Inflammatory macrophage treated with lipopolysaccharide for 1 hour (primary cell): ENCODE measurements at places on chromosomes 12 and 14.

- no peak for DNase-seq
Measured at GRCh38 chr12:50598321-50598862, 93.6 kb downstream of the DIP2B start.

DNA sequence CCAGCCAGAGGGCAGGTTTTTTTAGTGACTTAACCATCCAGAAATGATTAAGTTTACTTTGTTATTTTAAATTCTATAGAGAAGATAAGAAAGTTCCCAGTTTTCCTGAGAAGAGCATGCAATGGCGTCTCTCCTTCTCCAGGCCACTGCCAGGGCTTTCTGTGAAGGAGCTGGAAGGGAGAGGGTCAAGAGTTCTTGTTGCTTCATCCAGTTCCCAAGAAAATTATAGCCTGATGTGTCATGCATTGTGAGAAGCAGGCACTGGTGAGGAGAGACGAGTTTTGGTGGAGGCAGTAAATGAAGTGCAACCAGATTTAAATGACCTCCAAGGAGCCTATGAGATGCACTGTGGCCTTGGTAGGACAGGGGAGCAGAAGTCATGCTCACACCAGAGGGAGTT lies 14.2 kb downstream of the ELK3 start:
- DNase-seq = no peak

DNA sequence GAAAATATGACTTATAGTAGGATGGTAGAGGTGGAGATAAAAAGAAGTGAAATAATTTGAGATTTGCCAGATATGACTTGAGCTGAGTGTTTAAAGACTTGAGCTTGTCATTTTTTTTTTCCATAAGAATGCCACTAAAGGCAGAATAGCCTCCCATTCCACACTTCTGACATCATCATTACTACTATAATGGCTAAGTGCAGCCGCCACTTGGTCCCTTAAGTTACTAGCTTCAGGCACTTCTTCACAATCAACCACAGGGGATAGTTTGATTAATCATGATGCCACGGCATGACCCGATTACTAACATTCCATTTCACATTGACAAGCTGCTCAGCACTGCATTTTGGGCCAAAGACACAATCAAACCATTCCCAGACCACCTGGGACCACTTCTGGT lies 127.9 kb downstream of the EFCAB11 start:
- DNase-seq = no peak

GRCh38 chr14:64831419-64831818 lies 48.3 kb downstream of the SPTB start:
- no peak for DNase-seq

DNA sequence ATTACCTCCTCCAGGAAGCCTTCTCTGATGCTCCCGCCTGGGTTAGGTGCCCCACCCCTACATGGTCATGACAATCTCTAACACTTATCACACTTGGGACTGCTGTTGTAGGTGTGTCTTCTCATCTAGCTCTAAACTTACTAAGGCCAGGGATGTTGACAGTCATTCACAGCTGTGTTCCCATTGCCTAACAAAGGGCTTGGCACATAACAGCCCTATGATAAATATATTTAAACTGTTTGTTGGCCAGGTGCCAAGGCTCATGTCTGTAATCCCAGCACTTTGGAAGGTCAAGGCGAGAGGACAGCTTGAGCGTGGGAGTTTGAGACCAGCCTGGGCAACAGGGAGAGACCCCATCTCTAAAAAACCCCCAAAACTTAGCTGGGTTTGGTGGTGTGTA lies 98.8 kb upstream of the RGS6 start:
- DNase-seq = no peak

- no peak for DNase-seq
Measured at GRCh38 chr12:77724367-77724957, 106.2 kb upstream of the NAV3 start.

- DNase-seq = no peak
Measured at GRCh38 chr14:80965037-80965436, 9.6 kb downstream of the TSHR start.

DNA sequence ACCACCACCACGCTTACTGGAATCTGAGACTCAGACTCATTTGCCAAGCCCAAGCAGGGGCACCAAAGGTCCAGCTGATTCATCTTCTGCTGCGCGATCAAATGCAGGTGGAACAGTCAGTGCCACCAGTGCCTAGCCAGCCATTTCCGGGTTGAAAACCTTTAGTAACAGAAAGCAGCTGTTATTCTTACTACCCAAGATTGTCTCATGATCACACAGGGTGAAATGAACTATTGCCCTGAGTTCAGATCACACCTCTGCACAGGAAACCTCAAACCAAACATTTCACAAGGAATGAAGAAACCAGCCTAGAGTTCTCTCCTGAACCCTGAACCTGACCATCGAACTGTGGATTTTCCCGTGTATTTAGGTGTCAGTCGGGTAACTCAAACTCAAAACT lies 88.9 kb downstream of the RIMBP2 start:
- no peak for DNase-seq

DNA sequence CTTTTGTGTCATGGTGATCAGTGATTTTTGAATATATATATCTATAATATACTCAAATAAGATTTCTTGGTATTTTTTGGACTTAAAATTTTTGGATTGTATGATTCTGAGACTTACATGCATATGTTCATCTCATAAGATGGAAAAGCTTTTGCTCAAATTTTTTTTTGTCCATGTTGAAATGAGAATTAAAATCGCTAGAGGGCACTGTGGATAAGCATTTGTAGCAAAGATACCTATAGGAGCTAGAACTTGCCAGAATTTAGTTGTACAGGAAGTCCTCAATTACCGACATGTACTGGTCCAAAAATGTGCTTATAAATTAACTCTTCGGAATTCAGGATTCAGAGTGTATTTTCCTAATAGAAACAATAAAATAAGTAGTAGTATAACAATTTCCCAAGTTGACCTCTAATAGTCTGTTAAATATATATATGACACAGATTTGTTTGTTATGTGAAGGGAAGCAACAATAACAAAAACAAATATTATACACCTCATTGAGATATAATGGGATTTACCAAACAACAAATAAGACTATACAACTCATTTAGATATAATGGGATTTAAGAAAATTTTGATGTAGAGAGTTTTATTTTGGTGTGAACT lies 179.6 kb downstream of the TMEM117 start:
- peak; percentile 8 for DNase-seq

DNA sequence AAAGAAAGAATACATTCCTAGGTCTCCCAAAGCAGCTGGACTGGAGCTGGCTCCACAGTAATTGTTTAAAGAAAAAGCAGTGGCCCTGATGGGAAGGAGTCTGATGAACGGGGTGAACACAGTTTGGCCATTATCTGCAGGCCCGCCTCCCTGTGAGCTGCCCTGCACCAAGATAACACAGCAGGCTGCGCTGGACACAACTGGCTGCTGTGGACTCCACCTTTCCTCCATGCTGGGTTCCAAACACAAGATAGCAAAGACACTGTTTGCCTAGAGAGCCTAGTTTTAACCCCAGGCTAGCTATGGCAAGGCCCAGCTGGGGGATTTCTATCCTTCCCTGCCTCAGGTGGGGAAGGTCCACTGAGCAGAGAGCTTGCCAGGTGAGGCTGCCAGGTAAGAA lies 34.6 kb downstream of the ZFP36L1 start:
- no peak for DNase-seq

DNA sequence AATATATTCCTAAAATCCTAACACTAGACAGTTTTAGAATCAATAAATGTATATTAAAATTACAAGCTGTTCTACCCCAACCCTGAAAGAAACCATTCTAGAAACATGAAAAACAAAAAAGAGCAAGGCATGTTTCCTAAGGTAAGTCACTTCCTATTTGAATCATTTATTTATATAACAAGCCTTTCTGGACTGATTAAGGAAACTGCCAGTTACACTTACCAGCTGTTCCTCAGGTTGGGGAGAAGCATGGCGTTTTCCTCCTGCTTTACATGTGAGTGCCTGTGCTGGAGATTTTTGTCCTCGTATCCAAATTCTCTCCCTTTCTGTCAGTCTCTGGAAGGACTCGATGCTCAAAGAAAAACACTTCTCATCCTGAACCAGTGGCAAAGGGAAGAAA lies 183.3 kb downstream of the EFCAB11 start:
- no peak for DNase-seq

DNA sequence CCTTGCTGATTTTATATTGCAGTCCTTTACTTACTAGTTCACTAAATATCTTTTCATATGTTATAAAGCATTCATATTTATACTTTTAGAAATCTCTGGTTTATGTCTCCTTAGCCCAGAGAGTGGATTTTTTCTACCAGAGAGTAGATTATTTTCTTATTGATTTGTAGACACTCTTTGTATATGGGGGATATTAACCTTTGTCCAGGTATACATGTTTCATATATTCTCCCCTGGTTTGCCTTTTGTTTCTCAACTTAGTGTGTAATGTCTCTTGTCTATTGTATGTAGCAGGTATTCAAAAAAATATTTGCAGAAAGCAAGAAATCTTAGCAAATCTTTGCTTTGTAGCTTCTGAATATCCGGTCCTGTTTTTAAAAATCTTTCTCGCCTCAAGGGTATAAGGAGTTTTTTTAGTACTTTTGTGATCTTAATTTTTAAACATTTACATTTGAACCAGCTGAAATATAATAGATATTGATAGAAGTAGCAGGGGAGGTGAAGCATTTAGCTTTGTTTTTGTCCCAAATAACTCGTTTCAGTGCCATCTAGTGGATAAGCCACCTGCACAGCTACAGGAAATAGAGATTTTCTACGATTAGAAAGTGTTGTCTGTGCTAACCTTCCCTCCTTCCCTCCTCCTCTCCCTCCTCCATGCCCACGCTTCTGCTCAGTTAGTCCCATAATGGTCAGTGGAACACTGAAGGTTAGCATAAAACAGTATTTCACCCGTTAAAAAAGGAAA lies 97.0 kb downstream of the PHETA1 start:
- no peak for DNase-seq

DNA sequence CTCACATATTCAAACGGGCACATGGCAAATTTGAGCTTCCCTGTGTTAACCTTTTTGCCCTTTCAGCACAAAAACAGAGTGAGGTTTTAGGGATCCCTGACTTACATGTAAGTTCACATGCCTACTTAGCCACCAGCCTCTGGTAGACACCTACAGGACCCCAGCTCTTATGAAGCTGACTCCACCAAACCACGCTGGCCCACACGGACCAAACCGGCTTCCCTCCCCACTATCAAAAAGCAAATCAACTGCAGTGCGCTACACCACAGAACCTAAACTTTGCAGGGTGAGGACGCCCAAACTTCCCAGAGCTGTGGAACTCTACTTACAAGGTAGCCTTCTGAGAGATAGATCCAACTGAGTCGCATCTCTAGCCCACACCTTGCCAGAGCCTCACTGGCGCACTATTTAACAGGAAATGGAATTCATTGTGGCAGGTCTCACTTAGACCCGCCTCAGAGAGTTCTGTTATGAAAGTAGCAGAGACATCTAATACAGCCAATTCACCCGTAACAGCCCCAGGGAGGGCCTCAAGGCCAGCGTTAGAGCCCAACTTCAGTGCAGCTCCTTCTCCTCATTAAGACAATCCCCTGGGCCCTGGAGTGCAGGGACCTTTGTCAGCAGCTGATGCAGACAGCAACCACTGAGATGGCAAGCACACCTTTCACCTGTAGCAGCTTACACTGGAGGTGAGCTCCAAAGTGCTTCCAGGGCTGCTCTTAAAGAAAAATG lies 49.2 kb downstream of the SH2B3 start:
- no peak for DNase-seq

GRCh38 chr12:42689699-42690098 lies 100.2 kb upstream of the PRICKLE1 start:
- no peak for DNase-seq

DNA sequence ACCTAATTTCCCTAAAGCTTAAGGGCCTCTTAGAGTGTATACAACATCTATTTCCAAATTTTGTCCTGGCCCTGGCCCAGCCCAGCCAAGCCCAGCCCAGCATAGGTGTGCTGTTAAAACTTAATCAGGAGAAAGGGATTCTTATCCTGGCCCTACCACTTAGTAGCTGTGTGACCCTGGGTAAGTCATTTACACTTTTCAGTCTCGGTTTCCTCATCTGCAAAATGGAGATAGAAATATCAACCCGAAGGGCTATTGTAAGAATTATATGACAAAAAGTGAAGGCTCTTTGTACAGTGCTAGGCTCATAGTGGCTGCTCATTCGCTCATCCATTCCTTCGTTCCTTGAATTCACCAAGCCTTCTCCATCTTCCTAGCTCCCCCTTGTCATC lies 442 bp downstream of the ERG28 start:
- DNase-seq = no peak

DNA sequence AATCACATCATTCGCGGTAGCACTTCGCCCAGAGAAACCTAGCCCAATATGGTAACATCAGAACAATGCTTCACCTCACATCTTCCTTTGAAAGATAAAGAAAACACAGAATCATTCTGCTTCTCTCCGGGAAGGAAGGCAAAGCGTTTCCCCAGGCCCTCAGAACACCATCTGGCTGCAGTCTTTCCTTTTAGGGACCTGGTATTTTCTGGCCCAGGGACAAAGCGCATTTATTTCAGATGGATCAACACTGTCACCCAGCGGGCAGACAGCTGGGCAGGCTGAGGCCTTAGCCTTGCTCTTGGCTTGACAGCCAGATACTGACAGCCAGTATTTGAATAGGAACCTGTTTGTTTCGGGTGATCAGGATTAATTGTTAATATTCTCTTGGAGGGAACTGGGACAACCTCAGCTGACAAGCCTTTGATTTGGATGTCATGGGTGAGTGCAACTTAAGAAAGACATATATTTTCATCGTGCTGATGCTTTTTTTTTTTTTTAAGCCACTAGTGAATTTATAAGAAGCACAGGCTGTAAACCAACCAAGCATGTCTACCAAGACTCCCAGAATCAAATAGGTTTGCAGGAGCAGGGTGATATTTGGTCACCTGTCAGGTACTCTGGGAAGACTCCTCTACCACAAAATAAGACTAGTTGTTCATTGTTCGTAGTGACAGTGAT lies 118.9 kb downstream of the VEZT start:
- DNase-seq = no peak

GRCh38 chr12:57098546-57098945 lies 9.6 kb downstream of the NAB2 start:
- no peak for DNase-seq

DNA sequence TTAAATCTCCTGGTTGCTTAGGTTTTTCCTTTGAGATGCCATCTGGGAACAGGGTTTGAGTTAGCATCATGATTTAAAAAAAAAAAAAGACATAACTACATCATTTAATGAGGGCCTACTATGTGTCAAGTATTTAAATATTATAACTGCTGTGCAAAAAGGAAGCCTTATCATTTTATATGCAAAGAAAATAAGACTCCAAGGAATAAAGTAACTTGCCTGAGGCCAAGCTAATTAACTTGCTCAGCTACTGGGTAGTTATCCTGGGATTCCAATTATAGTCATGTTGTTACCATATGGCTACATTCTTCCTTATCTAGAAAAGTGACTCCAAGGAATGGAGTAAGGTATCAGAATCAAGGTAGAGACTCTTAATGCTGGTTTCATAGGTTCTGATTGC lies 123.5 kb downstream of the SLC41A2 start:
- DNase-seq = no peak
